ENCODE measurements at places on chromosomes 3 and 15.

GRCh38 chr3:18593231-18593630, 168.1 kb upstream of the SATB1 start:
- DNase-seq, result no peak

DNA sequence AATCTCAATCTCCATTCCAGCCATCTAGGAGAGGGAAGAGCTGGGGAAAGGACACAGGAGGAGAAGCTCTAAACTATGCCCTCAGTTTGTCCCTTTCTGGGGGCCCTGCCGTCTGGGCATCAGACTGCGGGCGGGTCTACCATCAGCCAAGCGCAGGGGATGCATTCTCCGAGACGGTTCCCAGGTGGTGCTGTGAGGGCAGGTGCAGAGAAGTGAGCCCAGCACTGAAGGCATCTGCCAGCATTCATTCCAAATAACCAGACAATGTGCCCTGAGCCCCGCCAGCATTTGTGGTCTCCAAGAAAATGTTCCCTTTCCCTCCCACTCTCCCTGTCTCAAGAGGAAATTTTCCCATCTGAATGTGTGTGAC, 265.7 kb downstream of the XXYLT1 start:
- DNase-seq, result no peak

DNA sequence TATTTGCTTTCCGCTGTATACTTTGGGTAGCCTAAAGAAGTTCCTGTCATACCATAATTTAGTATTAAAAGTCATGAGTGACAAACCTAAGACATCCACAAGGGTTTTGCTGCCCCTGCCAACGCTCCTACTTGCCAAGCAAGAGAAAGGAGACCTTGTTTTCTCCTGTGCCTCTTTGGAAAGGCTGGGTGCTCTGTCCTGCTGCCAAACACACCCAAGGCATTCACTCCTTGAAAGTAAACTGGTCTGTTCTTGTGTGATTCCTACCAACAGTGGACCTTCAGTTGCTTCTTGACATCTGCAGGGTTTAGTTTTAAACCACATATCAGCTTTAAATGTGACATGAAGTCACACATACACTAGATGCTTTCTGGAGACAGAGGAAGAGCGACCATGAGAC, 295.4 kb downstream of the SLC9A9 start:
- no peak for DNase-seq

DNA sequence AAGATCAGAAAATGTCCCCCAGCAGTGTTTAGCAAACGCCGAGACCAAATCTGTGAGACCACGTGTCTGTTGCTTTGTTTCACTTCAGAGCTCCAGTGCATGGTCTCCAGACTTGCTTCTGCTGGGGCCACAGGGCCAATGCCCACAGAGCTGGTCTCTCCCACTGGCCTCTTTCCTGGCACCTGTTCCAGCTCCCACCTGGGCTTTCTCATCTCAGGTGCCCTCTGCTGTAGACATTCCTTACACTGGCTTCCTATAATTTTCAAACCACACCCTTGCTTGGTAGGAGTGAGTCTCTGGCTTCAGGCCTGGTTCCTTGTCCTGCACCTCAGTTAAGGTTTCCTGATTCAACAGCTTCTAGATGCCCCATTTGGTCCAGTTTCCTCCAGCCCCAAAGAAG, 243.1 kb downstream of the ADAMTS17 start:
- no peak for DNase-seq

GRCh38 chr3:128446821-128447220, 19.9 kb downstream of the DNAJB8 start:
- DNase-seq, result no peak

DNA sequence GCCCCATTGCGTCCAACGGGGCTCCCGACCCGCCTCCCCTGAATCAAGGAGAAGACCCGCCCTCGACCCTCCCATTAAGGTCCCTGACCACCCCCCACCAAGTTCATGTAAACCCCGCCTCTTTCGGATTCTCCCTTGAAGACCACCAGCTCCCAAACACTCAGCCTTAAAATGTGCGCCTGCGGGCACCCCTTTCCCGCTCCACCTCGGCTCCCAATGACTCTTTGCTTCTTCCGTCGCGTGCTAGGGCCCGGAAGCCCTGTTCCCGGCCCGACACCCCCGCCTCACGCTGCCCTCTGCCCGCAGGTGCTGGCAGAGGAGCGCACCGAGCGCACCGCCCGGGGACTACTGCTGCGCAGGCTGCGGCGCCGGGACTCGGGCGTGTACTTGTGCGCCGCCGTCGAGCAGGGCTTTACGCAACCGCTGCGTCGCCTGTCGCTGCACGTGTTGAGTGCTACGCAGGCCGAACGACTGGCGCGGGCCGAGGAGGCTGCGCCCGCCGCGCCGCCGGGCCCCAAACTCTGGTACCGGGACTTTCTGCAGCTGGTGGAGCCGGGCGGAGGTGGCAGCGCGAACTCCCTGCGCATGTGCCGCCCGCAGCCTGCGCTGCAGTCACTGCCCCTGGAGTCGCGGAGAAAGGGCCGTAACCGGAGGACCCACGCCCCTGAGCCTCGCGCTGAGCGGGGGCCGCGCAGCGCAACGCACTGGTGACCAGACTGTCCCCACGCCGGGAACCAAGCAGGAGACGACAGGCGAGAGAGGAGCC, 2.7 kb upstream of the LSMEM2 start:
- DNase-seq, result no peak

- DNase-seq, result no peak
Measured at GRCh38 chr15:49331442-49331841, 91.6 kb upstream of the FGF7 start.

DNA sequence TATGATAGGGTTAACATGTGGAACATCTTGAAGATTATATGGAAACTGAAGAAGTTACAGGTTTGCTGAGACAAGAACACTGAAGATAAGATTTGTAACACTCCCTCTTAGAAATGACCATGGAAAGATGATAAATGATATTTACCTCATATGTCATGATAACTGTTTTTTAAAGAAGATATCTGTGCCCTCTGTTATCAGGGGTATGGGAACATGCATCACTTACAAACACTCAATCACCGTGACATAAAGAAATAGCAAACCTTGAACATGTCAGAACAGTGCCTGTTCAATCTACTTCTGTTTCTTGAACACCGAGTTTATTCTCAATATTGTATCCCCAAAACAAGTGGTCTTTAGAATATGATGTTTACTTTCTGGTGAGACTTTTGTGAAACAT, 149.4 kb downstream of the ROBO2 start:
- no peak for DNase-seq

- no peak for DNase-seq
Measured at GRCh38 chr3:55963601-55964000, 476.5 kb upstream of the WNT5A start.

DNA sequence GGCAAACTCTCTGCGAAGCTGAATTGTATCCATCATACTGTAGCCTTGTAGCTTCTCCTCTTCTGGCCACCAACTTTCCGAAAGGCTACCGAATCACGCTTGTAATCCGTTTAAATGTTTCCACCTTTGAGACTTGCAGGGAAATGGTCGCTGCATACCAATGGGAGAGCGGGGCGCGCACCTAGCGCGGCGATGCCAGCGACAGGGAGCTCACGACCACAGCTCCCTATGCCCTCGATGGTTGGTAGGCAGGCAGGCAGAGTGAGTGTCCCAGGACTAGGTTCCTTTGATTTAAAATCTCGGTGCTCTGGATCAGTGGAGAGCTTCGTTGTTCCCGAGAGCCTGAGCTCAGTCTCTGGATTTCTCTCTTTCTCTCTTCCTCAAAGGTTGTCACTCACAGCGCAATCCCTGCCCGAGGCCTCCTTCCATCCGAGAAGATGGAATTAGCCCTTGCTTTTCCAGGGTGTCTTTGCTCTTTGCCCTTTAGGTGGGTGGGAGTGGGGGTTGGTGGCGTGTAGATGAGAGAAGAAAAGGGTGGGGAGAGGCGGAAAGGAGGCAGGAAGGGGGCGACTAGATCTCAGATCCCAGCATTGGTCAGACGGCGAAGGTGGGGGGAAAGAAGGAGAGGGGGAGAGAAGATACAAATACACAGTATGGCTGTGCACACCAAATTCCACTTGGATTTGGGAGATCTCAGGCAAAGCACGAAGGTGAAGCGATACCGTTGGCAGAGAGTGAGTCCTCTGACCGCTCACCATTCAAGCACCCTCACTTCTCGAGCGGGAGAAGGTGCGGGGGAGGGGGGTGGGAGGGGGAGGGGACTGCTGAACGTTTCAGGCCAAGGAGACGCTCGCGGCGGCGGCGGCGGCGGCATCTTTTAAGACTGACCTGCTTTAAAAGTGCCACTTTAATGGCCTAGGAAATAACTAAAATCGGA, at the start of gene SLITRK3:
Gene SLITRK3, minus strand, starts transcription at position 745 of the 937 bp plus-strand sequence. CDS start 5,554 bp downstream, outside the sequence.
- no peak for DNase-seq

- DNase-seq, result peak; percentile 44
Measured at GRCh38 chr3:100902572-100902971, 90.6 kb downstream of the ABI3BP start.

DNA sequence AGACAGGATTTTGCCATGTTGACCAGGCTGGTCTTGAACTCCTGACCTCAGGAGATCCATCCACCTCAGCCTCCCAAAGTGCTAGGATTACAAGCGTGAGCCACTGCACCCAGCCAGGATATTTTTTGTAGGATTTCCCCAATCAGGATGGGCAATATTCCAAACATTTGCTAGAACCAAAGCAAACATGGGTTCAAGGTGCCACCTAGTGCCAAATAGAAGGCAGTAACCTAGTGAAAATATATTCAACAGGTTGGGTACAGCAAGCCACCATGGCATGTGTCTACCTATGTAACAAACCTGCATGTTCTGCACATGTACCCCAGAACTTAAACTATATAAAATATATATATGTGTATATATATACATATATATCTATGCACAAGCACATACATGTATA, 185.9 kb upstream of the CADM2 start:
- DNase-seq, result peak; percentile 38

DNA sequence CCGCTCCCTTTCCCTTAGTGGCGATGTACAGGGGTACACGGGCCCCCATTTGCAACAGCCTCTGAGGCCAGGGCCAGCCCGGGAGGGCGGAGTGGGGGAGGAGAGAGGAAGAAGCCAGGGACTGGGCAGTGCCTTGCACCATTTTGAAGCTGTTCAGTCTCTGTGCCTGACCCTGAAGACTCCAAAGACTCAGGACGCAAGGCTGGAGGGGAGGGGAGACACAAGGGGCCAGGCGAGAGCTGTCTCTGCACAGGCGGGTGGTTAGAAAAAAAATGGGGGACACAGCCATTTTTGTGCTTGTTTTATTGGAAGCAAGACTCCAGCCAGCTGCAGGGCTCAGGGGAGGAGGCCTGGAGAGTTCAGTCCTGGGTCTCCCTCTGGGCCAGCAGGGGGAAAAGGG, 1.6 kb downstream of the RPP25 start:
- no peak for DNase-seq

DNA sequence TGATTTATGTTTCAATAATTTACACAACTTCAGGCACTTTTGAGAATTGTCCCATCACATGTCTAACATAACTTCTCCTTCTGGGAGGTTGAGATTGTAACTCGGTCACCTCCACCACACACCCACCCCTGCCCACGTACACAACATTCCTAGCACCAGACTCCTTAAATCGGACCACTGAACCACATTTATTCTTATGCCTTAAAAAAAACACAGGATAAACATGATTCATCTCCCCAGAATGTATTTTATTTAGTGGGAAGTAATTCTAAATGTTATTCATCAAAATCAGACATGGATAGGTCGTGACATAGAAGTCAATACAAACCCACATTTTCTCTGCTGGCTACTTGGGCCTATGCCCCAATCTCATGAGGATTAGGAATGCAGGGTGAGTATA, 3.0 kb downstream of the SNTN start:
- DNase-seq, result no peak

DNA sequence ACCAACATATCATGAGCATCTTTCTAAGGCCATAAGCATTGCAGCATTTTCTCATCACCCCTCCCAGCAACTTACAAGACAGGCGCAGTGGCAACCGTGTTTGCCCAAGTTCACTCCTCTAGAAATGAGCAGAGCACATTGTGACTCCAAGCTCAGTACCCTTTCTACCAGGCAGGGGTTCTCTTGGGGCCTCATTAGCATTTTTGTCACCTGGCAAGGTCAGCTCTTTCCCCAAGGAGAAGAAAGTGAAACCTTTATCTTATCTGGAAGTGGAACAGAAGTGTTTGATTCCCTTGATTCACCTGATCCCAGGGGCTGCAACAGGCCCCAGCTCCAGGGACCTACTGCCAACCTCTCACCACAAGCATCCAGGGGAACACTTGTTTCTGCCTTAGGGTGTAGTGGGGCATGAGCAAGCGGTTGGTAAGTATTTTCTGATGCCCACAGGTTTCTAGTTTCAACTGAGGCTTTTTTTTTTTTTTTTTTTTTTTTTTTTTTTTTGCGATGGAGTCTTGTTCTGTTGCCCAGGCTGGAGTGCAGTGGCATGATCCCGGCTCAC, 44.0 kb upstream of the HERC1 start:
- DNase-seq, result no peak

- DNase-seq, result no peak
Measured at GRCh38 chr3:130293247-130293646, 52.2 kb upstream of the COL6A5 start.

GRCh38 chr3:45185461-45185860, 39.3 kb upstream of the CDCP1 start:
- no peak for DNase-seq

- peak; percentile 13 for DNase-seq
Measured at GRCh38 chr3:151660885-151661284, 72.8 kb upstream of the AADACL2 start.

- DNase-seq, result no peak
Measured at GRCh38 chr3:123635717-123636116, 50.9 kb upstream of the HACD2 start.

GRCh38 chr3:15121936-15122335, 23.0 kb upstream of the RBSN start:
- DNase-seq, result no peak

DNA sequence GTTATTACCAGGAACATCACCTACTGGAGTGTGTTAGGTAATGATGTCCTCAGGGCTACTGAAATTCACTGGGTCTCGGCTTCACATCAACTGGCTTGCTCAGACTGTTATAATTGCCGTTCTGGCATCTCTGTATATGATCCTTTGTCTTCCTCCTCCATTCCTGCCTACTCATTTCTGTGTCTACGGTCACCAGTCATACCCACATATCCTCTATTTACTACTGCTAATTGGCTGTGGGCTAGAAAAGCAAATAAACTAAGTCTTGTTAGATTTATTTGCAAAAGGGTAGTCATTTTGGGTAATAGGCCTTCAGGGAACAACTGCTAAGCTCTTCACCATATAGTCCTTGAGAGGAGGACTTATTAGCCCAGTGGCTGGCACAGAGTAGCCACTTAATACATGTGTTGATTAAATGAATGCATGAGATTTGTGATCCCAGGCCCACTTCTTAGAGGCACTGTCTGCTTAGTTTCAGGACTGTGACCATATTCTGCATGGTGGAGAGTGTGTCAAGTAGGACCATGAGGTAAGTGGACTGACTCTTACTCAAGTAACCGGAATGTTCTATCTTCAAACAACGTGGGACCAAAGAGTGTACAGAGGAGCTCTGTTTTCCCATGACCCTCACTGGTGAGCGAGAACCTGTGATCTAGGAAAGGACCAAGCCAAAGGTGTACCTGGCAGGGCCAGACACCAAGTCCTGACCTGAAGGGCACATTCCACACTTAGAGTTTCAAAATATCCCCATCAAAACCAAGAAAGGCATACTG, 13.2 kb downstream of the ZDHHC3 start:
- DNase-seq, result no peak

GRCh38 chr15:67082007-67082536, 16.7 kb downstream of the SMAD3 start:
- DNase-seq, result no peak

Data from MCF 10A (cell line).